ENCODE measurements at places on chromosomes 6 and 20.

DNA sequence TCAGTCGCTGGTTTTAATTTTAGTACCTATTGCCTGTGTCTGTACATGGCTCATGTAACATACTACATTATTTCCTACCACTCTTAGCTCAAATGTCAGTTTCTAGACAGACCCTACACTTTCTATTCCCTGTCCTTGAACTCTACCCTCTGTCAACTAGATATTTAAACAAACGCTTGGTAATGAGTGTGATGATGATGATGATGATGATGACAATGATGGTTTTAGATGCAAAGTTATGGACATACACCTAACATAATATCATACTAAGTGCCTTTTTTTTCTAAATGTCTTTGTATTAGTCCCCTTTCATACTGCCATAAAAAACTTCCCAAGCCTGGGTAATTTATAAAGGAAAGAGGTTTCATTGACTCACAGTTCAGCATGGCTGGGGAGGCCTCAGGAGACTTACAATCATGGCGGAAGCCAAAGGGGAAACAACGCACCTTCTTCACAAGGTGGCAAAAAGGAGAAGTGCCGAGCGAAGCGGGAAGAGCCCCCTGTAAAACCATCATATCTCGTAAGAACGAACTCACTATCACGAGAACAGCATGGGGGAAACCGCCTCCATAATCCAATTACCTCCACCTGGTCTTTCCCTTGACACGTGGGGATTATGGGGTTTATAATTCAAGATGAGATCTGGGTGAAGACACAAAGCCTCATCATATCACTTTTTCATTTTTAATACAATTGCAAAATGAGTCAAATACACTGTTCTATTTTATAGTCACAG lies 87.1 kb downstream of the IBTK start:
- DNase-seq, result no peak

- DNase-seq, result no peak
Measured at GRCh38 chr6:162887981-162888689, 160.4 kb downstream of the PACRG start.

DNA sequence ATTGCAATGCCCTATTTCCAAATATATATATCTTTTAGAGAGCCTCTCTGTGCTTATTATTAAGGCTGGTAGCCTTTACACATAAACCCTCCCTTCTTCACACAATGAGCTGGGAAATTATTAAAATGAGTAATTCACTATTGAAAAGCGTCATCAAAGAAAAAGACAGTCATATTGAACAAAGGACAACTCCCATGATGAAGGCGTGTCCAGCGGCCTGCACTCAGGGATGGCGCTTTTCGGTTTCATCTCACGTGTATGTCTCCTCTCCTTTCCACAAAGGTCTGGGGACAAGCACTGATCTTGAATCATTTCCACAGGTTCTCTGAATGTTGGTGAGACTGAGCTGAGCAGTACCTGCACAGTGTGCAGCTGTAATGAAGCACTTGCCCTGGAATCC lies 3.5 kb downstream of the SERPINB9 start:
- DNase-seq, result peak; percentile 76

- DNase-seq, result no peak
Measured at GRCh38 chr6:54609981-54610380, 236.6 kb upstream of the FAM83B start.

Data from stimulated activated CD4-positive, alpha-beta T cell treated with anti-CD3 and anti-CD28 coated beads, Interleukin-15, amount 100 ng/mL, for 24 hours (primary cell).